ENCODE measurements at places on chromosomes 4 and X.

DNA sequence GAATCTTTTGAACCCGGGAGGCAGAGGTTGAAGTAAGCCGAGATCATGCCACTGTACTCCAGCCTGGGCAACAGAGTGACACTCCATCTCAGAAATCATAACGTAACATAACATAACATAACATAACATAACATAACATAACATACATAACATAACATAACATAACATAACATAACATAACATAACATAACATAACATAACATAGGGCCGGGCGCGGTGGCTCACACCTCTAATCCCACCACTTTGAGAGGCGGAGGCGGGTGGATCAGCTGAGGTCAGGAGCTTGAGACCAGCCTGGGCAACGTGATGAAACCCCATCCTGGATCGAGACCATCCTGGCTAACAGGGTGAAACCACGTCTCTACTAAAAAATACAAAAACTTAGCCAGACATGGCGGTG lies 76.7 kb downstream of the NOCT start:
- DNase-seq = no peak

DNA sequence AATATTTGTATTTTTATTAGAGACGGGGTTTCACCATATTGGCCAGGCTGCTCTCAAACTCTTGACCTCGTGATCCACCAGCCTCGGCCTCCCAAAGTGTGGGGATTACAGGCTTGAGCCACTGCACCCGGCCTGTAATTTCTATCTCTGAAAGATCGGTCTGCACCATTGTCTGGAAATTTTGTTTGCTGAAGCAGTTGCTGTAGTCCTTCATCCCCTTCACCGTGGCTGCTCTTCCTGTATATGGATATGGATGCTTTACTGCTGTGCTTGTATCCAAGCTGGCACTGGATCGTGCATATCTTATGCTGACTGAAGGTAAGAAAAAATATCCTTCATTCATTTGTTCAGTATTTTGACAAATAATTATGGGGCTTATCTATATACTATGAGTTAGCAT lies 338.4 kb upstream of the GNPDA2 start:
- no peak for DNase-seq

DNA sequence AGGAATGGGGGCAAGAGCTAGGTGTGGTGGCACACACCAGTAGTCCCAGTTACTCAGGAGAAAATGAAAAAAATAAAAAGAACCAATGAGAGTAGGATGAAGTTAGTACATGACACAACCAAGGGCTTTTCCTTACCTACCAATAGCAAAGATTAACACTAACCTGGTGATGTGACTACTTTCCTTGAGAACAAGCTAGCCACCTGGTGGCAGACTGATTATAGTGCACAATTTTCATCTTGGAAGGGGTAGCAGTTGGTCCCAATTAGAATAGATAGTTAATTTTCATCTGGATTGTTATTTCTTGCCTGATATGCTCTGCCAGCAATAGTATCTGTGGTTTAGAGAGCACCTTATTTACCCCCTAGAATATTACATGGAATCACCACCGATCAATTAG lies 1216.8 kb upstream of the PABPC4L start:
- DNase-seq = no peak

DNA sequence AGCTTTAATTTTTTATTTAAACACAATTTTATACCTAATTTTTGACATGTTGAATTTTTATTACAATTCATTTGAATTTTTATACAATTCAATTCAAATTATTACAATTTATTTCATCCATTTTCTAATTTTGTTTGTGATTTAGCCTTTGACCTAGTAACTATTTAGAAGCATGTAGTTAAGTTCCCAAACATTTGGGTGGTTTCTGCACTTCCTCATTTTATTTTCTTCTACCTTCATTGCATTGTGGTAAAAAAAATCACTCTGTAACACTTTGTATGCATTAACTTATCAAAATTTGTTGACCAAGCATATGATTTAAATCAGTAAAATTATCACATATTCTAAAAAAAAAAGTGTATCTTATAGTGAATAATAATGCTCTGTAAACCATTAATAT lies 928.9 kb downstream of the ARAP2 start:
- DNase-seq = no peak

GRCh38 chr4:152385551-152385950 lies 150.3 kb downstream of the FBXW7 start:
- DNase-seq = no peak

DNA sequence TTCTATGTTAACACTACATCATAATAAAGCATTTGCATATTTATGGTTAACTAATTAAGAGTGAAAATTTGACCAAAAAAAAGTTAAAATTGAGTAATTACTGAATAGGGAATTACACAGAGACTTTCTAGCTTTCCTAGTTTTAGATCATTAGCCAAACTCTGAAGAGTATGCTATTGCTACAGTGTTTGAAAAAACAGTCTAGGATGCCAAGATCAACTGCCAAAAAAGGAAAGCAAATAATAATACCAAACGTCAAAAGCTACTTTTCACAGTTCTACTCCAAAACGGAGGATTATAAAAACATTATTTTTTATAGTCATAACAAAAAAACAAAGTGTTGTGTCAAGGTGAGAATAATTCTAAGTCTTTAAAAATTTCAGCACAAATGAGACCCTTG lies 359.8 kb upstream of the CTSO start:
- no peak for DNase-seq

DNA sequence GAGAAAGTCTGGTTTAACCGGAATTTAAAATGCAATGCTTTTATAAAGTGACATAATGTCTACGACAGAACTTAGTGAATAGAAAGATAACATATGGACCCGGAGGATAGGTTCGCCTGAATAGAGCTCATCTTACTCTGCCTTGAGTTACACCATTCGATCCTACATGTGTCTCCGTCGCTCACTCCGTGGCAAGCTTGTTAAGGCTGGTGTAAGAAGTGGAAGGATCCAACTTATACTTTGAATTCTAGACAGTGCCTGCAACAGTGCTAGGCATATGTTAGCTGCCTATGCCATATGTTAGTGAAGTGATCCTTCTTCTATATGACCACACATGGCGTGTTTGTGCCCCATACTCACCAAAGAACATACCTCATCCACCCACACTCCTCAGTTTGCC lies 50.9 kb downstream of the SEL1L3 start:
- DNase-seq = no peak

DNA sequence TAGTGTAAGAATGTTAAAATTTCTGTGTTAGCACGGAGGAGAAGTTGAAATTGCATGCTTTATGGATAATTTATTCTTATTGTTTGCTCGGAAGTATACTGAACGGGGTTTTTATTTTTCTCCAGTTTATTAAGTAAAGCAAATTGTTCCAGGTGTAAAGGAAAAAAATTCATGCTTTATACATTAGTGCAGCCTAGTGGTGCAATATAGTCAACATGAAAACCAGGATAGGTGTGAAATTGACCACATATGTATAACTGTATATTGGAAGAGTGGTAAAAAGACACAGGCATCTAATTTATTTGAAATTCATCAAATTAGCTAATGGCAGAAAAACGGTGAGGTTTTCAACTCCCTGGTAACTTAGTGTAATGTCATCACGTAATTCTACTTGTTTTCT lies 959 bp downstream of the BRS3 start:
- no peak for DNase-seq

DNA sequence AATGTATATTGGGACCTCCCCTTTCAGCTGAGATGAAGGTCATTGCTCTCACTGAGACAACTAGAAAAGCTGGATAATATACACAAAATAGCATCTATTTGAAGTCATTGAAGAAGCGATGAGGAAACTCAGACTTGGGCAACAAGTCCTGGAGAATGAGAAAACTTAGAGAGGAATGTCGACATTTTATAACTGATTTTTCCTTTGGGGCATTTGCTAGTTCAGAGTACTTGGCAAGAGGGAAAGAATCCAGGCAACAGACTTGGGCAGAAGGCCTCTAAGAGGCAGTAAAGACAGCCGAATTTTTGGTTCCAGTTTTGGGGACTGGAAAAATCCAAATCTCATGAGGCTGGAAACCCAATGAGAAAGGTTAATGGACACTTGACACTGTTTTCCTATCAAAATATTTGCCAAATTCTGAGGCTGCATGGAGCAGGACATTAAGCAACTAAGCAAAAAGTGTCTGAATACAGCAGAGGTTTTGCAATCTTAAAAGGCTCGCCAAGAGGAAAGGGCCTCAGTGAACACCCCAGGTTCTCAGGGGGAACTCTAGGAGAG lies 21.0 kb upstream of the ANXA5 start:
- DNase-seq = no peak

- no peak for DNase-seq
These were observed 1009.8 kb upstream of the SLIT2 start for GRCh38 chr4:19241895-19242294.

- no peak for DNase-seq
These were observed 29.3 kb downstream of the ZNF827 start for GRCh38 chr4:145909281-145909715.

DNA sequence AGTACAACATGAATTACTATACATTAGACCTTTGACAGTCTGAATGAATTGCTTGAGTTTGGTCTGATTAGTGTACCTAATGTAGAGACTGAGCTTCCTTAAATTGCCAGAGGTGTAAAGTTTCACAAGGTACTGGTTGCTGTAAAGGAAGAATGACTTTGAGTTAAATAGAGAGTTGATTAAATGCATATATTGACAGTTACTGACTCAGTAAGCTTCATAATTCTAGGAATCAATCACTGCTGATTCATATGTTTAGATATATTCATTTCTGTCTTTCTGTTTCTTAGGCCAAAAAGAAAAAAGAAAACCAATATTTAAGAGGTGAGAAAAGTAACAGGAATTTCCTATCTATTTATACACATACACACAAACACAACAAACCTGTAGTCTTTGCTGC lies 16.2 kb upstream of the ART3 start:
- no peak for DNase-seq

DNA sequence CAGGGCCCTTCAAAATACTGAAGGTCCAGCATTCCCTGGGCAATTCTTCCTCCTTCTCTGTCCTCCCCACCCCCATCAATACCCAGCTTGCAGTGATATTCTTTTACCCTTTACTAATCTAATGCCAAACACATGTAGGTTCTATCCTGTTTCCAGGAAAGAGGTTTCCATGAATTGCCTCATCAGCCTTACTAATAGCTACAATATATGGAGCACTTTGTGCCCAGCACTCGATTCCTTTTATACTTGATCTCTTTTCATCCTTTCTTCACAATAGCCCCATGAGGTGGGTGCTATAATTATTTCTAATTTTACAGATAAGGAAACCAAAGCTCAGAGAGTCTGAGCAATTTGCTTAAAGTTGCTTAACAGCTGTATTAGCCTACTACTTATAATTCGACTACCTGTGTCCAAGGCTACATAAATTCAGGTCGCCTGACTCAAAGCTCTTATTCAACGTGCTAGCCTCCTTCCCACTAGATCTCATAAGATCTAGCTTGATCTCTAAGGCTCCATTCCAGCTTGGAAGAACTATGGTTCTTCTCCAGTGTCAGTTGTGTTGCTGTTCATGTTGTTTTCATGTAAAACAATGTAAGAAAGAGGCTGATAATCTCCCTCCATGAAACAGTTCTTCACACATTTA lies 229.6 kb upstream of the PGRMC2 start:
- DNase-seq = no peak

GRCh38 chrX:31240982-31241381 lies 169.1 kb upstream of the FTHL17 start:
- DNase-seq = no peak

DNA sequence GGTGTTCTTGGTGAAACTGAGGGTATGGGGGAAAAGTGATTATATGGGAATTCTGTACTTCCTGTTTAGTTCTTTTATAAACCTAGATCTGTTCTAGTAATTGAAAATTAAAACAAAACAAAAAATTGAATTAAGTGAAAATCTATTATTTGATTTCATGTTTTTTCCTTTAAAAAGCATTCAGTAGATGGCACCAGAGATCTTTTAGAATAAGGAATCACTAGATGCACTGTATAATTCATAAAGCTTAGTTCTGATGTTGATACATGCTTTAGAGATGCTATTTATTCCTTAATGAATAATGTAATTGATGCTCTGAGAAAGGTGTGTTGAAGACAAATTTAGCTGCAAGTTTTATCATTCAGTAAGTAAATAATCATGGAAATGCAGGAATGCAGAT lies 87.3 kb downstream of the LCORL start:
- DNase-seq = no peak

- no peak for DNase-seq
These were observed 33.1 kb upstream of the TAPT1 start for GRCh38 chr4:16259241-16259888.

GRCh38 chr4:25466966-25467697 lies 90.1 kb downstream of the ANAPC4 start:
- DNase-seq = no peak

- DNase-seq = no peak
These were observed 87.2 kb downstream of the AREG start for GRCh38 chr4:74531963-74532794.

DNA sequence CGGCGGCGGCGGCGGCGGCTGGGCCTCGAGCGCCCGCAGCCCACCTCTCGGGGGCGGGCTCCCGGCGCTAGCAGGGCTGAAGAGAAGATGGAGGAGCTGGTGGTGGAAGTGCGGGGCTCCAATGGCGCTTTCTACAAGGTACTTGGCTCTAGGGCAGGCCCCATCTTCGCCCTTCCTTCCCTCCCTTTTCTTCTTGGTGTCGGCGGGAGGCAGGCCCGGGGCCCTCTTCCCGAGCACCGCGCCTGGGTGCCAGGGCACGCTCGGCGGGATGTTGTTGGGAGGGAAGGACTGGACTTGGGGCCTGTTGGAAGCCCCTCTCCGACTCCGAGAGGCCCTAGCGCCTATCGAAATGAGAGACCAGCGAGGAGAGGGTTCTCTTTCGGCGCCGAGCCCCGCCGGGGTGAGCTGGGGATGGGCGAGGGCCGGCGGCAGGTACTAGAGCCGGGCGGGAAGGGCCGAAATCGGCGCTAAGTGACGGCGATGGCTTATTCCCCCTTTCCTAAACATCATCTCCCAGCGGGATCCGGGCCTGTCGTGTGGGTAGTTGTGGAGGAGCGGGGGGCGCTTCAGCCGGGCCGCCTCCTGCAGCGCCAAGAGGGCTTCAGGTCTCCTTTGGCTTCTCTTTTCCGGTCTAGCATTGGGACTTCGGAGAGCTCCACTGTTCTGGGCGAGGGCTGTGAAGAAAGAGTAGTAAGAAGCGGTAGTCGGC lies 528 bp downstream of the FMR1 start:
- peak; percentile 10 for DNase-seq

- no peak for DNase-seq
These were observed 317.1 kb downstream of the UNC5C start for GRCh38 chr4:95231681-95232080.

DNA sequence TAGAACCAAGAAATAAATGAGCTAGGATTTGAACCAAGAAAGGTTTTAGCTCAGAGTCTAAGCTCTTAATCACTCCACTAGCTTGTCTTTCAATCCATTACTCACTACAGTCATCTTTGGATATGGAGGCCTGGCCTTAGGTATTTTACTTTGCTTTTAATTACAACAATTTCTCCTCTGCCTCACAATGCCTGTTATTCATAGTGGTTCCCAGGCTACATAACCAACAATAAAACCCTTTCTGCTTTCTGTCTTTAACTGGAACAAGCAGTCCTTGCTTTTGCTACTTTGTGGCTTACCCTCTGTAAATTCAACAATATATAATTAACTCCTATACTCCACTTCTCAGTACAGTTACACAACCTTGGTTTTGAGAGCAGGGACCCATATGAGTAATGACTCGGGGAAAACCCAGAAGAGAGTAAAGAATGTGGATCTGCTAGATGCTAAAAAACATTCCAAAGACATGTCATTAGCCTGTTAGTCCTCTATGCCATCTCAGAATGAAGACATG lies 94.7 kb upstream of the NAP1L5 start:
- no peak for DNase-seq
